ENCODE measurements at places on chromosomes 2 and 18.

GRCh38 chr2:135820003-135820618, 16.9 kb downstream of the LCT start:
- DNase-seq, result peak; percentile 47

DNA sequence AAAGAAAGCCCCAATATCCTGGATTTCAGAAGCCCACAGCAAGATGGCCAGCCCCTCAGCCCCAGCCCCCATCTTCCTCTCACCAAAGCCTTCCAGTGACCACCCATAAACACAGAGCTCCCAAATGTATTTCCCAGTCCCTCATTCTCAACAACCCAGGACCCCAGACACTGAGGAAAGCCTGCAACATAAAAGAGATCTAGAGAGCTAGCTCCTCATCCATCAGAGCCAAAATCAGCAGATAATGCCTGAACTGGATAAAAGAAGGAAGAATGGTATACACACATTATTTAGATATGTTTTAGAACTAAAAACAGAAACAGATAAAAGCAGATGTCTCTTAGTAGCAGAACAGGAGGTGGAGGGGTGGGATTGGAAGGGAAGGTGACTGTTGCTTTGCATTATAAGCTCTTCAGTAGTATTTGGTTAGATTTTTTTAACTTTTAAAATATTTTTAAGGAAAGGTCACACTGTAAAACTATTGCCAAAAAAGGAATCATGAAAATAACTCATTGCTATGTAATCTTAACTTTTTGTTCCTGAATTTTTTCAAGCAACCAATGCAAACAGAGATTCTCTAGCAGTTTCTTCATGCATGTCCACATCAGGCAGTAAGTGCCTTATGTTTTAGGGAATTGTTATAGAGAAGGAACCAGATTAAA, 144.2 kb upstream of the PKDCC start:
- DNase-seq, result no peak

DNA sequence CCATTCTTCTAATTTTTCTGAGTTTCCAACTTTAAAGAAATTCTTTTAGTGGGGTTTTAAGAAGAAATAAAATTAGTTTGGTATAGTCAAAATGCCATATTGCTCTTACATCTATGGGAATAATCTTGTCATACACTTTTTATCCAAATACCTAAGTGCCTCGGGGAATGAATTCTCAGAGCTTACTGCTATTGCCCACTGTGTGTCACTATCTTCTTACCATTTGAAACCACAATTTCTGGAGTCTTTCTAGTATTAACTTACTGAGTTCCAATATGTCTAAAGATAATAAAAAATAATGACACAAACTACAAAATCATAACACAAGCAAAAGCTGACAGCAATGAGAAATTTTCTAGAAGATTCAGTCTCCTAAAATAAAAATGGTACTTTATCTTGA, 23.7 kb upstream of the DNAH6 start:
- DNase-seq, result no peak

DNA sequence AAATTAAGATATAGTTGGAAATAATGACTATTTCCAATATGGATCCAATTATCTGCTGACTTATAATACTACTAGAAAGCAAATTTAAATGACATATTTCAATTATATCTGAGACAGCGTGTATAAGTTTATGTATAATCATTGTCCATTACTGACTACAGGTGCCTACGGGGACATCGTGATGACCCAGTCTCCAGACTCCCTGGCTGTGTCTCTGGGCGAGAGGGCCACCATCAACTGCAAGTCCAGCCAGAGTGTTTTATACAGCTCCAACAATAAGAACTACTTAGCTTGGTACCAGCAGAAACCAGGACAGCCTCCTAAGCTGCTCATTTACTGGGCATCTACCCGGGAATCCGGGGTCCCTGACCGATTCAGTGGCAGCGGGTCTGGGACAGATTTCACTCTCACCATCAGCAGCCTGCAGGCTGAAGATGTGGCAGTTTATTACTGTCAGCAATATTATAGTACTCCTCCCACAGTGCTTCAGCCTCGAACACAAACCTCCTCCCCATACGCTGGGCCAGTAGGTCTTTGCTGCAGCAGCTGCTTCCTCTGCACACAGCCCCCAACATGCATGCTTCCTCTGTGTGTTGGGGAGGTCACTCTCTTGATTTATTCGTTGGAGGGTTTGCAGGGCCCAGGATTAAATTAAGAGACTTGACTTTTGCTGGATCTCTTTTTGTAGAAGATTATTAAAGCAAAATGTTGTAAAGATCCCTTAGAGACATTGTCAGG, 194.4 kb downstream of the RPIA start:
- no peak for DNase-seq

GRCh38 chr2:63849381-63850203, 7.9 kb downstream of the UGP2 start:
- DNase-seq, result no peak

- no peak for DNase-seq
These were observed 618.6 kb downstream of the ZEB2 start for GRCh38 chr2:143901185-143901842.
